ENCODE measurements at places on chromosomes 2 and 18. TPM values are rescaled to one million over a fixed set of nuclear protein-coding genes. Genes with fewer than 3 reads are reported as not detected.

The TMEM247 gene
- total RNA-seq = not detected

The IGFBP2 gene
- total RNA-seq = 10.3 TPM

The TSGA10 gene
- total RNA-seq = 6.6 TPM

The SELENOI gene
- total RNA-seq = 29.7 TPM

The FAP gene
- not detected for total RNA-seq

The CCL20 gene
- not detected for total RNA-seq

The HAAO gene
- total RNA-seq = not detected

The NEURL3 gene
- total RNA-seq = 0.22 TPM

The PRR30 gene
- not detected for total RNA-seq

The AFF3 gene
- total RNA-seq = 13.0 TPM

The MAPK4 gene
- total RNA-seq = not detected

The MARCHF4 gene
- total RNA-seq = not detected

The SRD5A2 gene
- not detected for total RNA-seq

The HOXD12 gene
- total RNA-seq = not detected

The NETO1 gene
- not detected for total RNA-seq

The DNER gene
- not detected for total RNA-seq

The ASIC4 gene
- not detected for total RNA-seq

The PJVK gene
- total RNA-seq = 2.2 TPM

The ZSWIM2 gene
- not detected for total RNA-seq

Measured in activated CD4-positive, alpha-beta T cell treated with anti-CD3 and anti-CD28 coated beads, Interleukin-2, amount 10 ng/mL, durations not matched to agents 7 days and 5 days (primary cell).